ENCODE measurements at places on chromosomes 13 and 19. TPM values are rescaled to one million over a fixed set of nuclear protein-coding genes. Genes with fewer than 3 reads are reported as not detected.

DNA sequence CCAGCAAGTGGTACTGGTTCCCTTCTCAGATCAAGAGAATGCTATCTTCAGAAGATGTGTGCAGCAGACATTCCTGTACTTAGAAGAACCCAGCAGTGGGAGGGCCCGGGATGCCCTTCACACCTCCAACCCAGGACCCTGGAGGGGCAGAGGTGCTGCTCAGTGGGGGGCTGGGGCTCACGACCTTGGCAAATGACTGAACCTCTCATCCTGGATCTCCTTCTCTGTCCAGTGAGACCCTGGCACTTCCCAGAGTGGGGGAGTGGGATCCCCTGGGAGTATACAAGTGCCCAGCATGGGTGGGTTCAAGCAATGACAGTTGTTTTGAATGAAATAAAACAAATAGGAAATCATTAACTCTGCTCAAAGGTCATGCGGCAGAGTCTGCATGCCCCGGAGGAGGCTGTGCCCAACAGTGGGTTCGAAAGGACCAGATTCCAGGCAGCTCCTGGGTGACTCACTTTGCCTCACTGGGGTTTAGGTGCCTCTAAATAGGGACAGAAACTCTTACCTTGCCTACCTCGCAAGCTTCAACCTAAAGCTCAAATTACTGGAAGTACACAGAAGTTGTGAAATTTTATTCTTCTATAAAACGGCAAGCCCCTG, 26.9 kb downstream of the GGACT start:
- no peak for DNase-seq
- H3K27me3 ChIP-seq = no peaks in the 10 kb centered on the region
- no peaks in the 10 kb centered on the region for H3K4me1 ChIP-seq
- H3K4me3 ChIP-seq = no peak overlapping the region
- H3K36me3 ChIP-seq = no peaks in the 10 kb centered on the region

GRCh38 chr13:78241278-78241919, 322.8 kb upstream of the EDNRB start:
- no peak overlapping the region for H3K4me3 ChIP-seq
- DNase-seq = peak; percentile 21
- no peak overlapping the region for H3K27ac ChIP-seq

GRCh38 chr19:3821156-3821555, 35.0 kb upstream of the MATK start:
- no peaks in the 10 kb centered on the region for H3K4me1 ChIP-seq
- no peak overlapping the region for H3K4me3 ChIP-seq
- H3K36me3 ChIP-seq = no peaks in the 10 kb centered on the region
- no peak overlapping the region for H3K27ac ChIP-seq
- no peak for DNase-seq

- DNase-seq = no peak
- no peaks in the 10 kb centered on the region for H3K36me3 ChIP-seq
- H3K4me3 ChIP-seq = no peak overlapping the region
- H3K27ac ChIP-seq = no peak overlapping the region
Measured at GRCh38 chr13:28496188-28496564, 1.2 kb upstream of the FLT1 start.

DNA sequence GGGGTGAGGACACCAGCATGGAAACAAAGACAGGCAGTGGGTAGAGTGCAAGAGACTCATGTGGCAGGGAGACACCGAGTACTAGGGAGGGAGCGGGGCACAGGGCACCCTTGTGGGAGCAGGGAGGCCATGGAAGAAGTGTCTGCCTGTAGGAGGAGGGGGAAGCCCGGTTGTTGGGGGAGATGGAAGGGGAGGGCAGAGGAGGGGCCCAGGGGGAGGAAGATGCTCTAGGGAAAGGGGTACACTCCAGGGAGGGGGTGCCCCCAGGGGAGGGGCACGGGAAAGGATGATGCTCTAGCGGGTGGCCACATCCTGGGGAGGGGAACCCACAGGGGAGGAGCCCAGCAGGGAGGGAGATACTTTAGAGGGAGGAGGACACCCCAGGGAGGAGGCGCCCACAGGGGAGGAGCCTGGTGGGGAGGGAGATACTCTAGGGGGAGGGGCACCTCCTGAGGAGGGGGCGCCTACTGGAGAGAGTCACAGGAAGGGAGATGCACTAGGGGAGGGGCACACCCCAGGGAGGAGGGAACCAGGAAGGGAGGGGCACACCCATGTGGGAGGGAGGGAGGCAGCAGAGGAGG, 24.9 kb downstream of the CPAMD8 start:
- H3K4me1 ChIP-seq = no peaks in the 10 kb centered on the region
- no peak for DNase-seq
- H3K36me3 ChIP-seq = no peaks in the 10 kb centered on the region
- no peak overlapping the region for H3K27ac ChIP-seq
- H3K4me3 ChIP-seq = no peak overlapping the region
- peaks cover 4% of the 10 kb centered on the region for H3K27me3 ChIP-seq

The LRG1 gene
- 13.4 TPM for total RNA-seq

The ZNF625 gene
- 0.60 TPM for total RNA-seq

DNA sequence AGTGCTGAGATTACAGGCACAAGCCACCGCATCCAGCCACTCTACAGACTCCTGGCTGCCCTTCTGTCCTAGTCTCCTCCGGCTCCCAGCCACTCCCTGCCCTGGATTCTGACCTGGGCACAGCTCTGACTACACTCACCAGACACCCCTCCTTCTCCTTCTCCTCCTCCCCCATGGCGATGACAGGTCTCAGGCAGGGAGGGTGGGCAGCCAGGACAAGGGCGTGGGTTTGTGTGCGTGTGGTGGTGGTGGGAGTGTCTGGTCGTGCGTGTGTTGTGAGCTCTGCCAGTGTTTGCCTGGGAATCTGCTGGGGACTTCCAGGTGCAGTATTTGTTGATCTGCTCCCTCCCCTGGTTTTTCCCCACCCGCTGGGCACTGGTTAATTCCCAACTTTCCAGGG, 3.0 kb upstream of the NCCRP1 start:
- H3K27me3 ChIP-seq = peaks cover 75% of the 10 kb centered on the region
- H3K36me3 ChIP-seq = no peaks in the 10 kb centered on the region
- H3K27ac ChIP-seq = no peak overlapping the region
- no peak for DNase-seq

DNA sequence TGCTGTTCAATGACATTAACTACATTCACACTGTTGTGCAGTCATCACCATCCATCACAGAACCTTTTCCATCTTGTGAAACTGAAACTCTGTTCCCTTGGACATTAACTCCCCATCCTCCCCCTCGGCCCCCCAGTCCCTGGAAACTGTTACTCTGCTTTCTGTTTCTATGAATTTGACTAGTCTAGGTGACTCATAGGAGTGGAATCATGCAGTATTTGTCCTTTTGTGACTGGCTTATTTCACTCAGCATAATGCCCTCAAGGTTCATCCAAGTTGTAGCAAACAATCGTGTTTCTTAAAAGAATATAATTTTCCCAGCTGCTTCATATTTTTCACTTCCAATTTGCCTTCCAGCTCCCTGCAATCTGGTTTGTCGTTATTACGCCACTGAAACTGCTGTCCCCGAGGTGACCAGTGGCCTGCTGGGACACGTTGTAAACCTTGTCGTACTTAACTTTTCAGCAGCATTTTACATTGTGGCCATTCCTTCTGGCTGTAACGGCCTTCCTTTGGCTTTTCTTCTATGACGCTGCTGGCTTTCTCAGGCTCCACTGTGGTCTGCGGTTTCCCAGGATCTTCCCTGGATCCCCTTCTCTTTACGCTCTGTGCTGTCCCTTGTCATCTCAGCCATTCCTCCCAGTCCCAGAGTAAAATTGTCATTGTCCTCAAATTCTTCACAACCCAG, 74.0 kb downstream of the DHRS12 start:
- peak; percentile 19 for DNase-seq
- no peaks in the 10 kb centered on the region for H3K4me1 ChIP-seq
- no peak overlapping the region for H3K4me3 ChIP-seq
- H3K36me3 ChIP-seq = no peaks in the 10 kb centered on the region
- H3K27ac ChIP-seq = peak overlapping the region; percentile 52

DNA sequence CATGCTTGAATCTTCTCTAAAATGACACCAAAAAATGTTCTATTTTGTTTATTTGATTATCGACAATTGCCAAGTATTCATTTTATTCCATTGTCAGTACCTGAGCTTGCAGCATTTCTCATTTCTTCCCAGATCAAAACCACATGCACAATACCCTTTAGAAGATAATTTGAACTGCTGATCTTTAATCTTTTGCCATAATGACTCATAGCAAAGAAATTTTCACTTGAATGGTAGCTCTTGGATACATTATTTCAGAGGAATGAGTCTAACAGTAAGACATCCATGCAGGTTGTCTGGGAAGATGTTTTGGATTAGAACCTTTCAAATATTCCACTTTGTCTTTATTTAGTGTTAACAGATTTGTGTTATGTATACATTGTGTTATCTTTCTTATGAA, 42.0 kb upstream of the RXFP2 start:
- DNase-seq = no peak
- H3K4me3 ChIP-seq = no peak overlapping the region
- H3K27ac ChIP-seq = no peak overlapping the region
- H3K27me3 ChIP-seq = no peaks in the 10 kb centered on the region
- H3K36me3 ChIP-seq = no peaks in the 10 kb centered on the region
- H3K4me1 ChIP-seq = no peaks in the 10 kb centered on the region

The EHD2 gene
- total RNA-seq = 29.7 TPM

The ZNF556 gene
- not detected for total RNA-seq

- no peaks in the 10 kb centered on the region for H3K36me3 ChIP-seq
- no peak overlapping the region for H3K4me3 ChIP-seq
- no peaks in the 10 kb centered on the region for H3K4me1 ChIP-seq
- no peak overlapping the region for H3K27ac ChIP-seq
- DNase-seq = no peak
Measured at GRCh38 chr19:28956421-28956820, 256.5 kb downstream of the UQCRFS1 start.

DNA sequence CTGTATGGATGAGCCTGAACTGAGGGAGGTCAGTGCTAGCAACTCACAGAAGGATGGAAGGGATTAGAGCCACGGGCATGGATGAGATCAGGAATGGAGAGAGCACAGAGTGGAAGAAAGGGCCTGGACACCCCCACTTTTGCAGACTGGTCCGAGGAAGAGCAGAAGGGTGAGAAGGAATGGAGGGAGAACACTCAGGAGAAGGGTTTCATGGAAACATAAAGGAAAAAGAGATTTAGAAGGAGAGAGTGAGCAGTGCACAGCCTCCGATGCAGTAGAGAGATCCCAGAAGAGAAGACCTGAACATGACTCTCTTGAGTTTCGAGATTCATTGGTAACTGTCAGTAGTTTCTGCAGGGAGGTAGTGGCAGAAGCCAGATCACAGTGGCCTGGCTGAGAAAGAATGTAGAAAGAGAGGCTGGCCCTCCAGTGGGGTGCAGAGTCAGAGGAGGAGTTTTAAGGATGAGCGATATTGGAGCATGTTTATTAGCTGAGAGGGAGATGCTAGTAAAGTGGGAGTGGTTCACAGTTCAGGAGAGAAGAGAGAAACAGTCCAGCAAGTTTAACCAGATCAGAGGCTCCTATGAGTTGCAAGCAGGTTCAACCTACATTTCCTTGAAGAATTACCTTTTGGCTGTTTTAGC, 108.9 kb downstream of the ZAR1L start:
- H3K36me3 ChIP-seq = no peaks in the 10 kb centered on the region
- H3K4me3 ChIP-seq = no peak overlapping the region
- no peak for DNase-seq
- no peaks in the 10 kb centered on the region for H3K27me3 ChIP-seq

- no peak overlapping the region for H3K4me3 ChIP-seq
- no peaks in the 10 kb centered on the region for H3K4me1 ChIP-seq
- no peak overlapping the region for H3K27ac ChIP-seq
- H3K36me3 ChIP-seq = no peaks in the 10 kb centered on the region
Measured at GRCh38 chr19:28324275-28325060, 888.5 kb downstream of the UQCRFS1 start.

DNA sequence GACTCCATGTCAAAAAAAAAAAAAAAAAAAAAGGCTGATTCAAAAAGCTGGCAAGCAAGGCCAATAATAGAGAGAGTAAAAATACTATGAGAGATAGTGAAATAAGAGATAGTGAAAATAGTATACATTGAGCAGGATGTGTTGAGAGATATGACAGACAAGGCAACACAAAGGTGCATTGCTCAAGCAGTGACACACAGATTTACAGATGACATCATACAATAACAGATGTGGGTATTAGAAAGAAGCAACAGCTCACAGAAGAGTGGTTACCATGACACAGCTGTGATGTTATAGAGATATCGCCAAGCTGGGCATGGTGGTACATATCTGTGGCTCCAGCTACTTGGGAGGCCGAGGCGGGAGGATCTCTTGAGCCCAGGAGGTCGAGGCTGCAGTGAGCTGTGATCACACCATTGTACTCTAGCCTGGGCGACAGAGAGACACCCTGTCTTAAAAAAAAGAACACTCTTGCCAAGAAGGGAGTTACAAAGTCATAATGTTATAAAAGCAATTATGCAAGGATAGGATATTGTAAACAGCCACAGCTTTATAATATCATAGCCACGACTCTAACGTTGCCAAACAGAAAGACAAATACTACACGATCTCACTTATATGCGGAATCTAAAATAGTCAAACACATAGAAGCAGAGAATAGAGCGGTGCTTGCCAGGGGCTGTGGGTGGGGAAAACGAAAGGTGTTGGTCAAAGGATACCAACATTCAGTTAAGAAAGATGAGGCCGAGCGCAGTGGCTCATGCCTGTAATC, 10.3 kb downstream of the TNFSF9 start:
- no peak overlapping the region for H3K27ac ChIP-seq
- H3K27me3 ChIP-seq = no peaks in the 10 kb centered on the region
- no peak for DNase-seq
- peaks cover 9% of the 10 kb centered on the region for H3K4me1 ChIP-seq

DNA sequence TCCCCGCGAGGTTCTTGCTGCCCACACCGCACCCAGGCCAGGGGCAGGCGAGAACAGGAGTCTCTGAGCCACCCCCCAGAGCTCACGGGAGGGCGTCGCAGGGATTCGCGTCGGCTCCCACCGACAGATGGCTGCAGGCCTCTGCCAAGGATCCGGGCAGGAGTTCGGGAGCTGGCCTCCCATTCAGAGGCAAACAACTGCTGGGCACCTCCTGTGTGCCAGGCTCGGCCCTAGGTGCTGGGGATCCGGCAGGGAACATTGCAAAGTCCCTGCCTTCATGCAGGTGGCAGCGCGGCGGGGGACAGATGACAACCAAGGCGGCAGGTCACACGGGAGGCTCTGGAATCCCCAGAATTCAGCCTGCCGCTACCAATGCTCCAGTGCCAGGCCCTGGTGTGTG, 25.3 kb downstream of the LRRC4B start:
- no peak overlapping the region for H3K27ac ChIP-seq
- no peaks in the 10 kb centered on the region for H3K36me3 ChIP-seq
- no peak overlapping the region for H3K4me3 ChIP-seq
- DNase-seq = no peak

- no peak for DNase-seq
- no peaks in the 10 kb centered on the region for H3K27me3 ChIP-seq
- no peaks in the 10 kb centered on the region for H3K4me1 ChIP-seq
- no peak overlapping the region for H3K27ac ChIP-seq
Measured at GRCh38 chr13:91155512-91156114, 191.9 kb upstream of the MIR17HG start.

The ICAM1 gene
- total RNA-seq = 26.6 TPM

- H3K36me3 ChIP-seq = no peaks in the 10 kb centered on the region
- H3K4me1 ChIP-seq = no peaks in the 10 kb centered on the region
- H3K4me3 ChIP-seq = no peak within 1 kb of the TSS
- no peak for DNase-seq
Measured at GRCh38 chr13:77535448-77535847, at the start of gene SCEL. SCEL (plus strand) TSS chr13:77535706; CDS start chr13:77555876, 20,170 bp downstream.
